ENCODE measurements at places on chromosomes 4 and X.

GRCh38 chr4:87819281-87819919 lies 13.4 kb upstream of the MEPE start:
- DNase-seq: no peak

GRCh38 chr4:150207871-150208270 lies 129.6 kb downstream of the DCLK2 start:
- DNase-seq: no peak

DNA sequence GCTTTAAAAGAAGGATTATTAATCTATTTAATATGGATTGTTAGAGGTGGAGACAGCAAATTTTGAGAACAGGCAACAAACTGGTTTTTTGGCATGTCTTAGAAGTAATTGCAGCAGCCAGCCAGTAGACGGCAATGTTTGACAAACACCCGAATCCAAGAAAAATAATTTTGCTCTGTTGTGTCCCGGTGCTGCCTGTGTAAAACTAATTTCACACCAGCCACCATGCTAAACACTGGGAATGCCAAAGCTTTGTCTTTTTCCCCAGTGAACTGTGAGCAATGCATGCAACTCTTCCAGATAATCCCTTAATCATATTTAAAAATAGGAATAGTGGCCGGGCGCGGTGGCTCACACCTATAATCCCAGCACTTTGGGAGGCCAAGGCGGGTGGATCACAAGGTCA lies 25.9 kb downstream of the SMIM31 start:
- peak; percentile 19 for DNase-seq

DNA sequence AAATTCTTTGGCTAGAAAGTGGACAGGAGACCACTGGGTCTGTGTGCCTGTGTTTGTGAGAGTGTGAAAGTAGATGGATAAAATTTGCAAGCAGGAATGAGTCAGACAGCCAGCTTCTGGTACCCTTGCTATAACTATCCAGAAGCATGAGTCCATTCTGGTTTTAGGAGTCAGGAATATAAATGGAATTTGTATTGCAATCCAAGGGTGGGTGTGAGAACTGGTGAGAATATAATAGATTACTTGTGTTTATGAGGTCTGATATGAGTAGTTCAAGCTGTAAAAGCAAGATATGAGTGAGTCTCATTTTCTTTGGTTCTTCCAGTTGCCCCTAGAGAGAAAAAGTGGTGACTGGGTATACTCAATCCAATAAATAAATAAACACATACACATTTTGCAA lies 212.7 kb upstream of the TAPT1 start:
- no peak for DNase-seq

DNA sequence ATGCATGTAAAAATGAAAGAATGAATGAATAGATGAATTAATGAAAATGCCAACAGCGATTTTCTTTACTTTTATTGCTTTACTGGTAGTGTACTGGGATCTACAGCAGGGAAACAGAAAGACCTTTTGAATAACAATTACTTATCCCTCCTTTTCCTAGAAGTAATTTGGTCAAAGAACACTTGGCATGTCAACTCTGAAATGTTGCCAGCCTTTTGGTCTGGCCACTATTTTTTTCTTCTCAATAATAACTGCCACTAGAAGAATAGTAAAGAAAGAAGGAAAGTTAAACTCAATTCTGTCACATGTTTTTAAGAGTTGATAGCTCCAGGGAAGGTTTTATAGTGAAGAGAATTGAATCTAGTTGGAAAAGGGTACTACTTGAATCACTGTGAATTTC lies 52.9 kb downstream of the EPHA5 start:
- no peak for DNase-seq

- no peak for DNase-seq
These were observed 49.7 kb upstream of the TMEM164 start for GRCh38 chrX:109952985-109953905.

- no peak for DNase-seq
These were observed 10.2 kb upstream of the INTU start for GRCh38 chr4:127622621-127622920.

- DNase-seq: no peak
These were observed 12.8 kb downstream of the PJA1 start for GRCh38 chrX:69152417-69152841.

GRCh38 chrX:38987198-38987651 lies 186.0 kb downstream of the MID1IP1 start:
- no peak for DNase-seq

- no peak for DNase-seq
These were observed 90.9 kb downstream of the EFNB1 start for GRCh38 chrX:68919707-68920106.

DNA sequence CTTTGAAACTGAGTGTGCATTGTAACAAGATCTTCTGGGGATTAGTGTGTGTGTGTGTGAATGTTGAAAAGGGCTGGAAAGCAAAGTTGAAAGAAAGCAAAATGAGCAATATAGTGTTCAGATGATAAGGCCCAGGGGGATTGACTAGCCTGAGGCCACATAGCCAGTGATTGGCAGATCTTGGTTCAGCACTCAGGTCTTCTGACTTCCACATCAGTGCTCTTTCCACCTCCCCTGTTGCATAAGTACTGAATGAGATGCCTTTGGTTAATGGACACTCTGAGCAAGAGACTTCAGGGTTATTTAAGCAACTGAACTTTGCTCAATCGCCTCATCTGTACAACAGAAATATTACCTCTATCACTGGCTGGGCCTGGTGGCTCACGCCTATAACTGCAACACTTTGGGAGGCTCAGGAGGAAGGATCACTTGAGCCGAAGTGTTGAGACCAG lies 120.4 kb downstream of the TMEM164 start:
- no peak for DNase-seq

GRCh38 chrX:8897259-8897658 lies 96.1 kb upstream of the FAM9A start:
- no peak for DNase-seq

DNA sequence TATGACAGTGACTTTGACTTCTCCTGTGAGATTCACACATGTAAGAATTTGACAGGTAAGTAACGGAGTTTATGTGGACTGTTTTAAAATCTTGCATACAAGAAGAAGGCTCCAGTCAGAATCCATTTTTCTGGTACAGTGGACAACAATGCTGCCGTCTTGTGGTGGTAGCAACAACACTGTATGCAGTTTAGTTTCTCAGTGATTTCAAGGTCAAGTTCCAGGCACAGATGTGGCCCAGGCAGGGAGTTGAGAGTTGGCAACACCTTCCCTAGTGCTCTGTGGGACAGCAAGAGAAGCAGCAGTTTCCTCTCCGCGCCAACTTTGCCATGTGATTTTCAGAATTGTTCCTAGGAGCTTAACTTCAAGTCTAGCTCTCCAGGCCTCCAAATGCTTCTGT lies 56.0 kb upstream of the STPG2 start:
- no peak for DNase-seq

DNA sequence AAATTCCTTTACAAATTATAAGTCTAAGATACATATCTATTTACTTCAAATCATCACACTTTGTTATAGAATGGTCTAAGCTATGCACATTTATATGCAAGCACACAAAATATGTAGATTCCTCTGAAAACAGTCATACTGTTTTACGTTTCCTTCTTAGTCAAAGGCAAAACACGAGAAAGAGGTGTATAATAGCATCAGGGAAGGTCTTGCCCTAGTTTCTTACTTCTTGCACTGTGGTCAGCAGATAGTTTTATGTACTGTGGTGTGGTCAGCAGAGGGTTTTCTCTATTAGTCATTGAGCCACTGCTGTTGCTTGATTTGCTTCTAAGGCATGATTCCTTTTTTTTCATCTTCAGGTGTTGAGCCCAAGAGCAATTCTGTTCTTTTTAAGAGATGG lies 117.7 kb downstream of the ADAM29 start:
- DNase-seq: no peak

DNA sequence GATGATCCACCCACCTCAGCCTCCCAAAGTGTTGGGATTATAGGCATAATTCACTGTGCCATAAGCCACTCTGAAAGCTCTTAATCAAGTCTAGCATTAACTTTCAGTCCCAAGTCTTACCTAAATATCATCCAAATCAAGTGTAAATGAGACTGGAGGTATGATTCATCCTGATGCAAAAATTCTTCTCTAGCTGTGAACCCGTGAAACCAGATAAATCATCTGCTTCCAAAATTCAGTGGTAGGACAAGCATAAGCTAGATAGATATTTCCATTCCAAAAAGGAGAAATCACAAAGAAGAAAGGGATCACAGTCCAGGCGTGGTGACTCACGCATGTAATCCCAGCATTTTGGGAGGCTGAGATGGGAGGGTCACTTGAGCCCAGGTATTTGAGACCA lies 8.8 kb upstream of the TBC1D25 start:
- DNase-seq: no peak

GRCh38 chr4:183241721-183242151 lies 78.3 kb downstream of the CLDN22 start:
- DNase-seq: no peak

DNA sequence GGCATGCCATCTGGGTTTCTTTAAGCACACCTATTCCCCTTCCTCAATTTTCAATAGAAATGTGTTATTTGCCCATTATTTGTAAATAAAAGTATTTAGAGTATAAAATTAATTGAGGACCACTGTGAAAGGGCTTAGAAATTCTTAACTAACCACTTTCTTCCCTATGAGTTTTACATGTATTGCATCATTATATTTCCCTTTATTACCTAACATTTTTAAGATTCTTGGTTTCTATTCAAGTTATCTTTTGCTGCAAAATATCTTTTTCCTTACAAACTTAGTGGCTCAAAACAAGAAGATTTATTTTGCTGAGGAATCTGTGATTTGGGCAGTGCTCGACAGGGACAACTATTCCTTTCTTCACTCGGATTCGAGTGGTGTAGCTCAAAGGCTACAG lies 40.5 kb downstream of the GRID2 start:
- no peak for DNase-seq

DNA sequence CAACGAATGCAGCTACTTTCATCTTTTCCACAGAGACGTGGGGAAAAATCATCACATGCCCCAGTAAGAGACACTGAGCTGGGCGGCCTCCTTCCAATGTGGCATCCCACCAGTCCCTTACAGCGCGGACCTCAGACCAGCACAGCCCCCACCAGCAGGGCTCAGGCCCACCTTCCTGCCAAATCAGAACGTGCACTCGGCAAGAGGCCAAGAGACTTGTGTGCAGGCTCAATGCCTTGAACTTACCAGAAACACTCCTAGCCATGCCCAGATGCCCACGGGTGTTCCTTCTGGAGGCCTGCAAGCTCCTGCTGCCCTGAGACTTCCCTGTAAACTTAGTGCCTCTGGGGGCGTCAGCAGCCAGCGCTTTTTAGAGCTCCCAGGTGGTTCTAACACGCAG lies 31.2 kb downstream of the WDR1 start:
- DNase-seq: no peak

DNA sequence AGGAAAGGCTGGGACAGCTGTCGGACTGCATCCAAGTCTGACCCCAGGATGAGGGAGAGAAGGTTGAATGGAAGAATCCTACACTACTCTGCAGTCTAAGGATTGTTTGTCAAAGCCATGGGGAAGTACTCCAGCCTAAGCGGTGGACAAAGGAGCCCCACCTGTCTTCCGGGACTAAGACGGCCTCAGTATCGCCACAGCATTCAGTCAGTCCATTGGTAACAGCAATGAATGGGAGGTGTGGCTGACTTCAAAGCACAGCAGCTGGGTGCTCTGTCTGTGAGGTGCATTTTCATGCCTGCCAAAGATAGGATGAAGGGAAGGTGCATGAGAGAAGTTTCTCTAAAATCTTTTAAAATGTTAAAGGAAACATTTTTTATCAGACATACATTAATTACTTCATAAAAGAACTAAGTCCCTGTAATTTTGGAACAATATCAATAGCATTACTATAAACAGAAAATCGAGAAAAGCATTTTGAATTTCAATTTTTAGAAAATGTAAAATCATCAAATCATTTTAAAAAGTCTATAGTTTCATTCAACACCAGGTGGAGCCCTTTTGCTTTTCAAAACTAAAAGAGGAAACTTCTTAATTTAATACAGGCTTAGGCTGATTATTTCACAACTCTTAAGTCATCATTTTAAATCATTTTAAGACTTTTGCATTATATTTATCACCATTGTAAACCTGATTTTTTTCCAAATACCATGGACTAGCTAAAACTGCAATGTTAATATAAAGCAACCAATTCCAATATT lies 27.6 kb upstream of the INTU start:
- DNase-seq: peak; percentile 26

- no peak for DNase-seq
These were observed 43.8 kb upstream of the SETD7 start for GRCh38 chr4:139599594-139600374.

Data from cerebellar cortex (tissue), 1 donor.